Choroid plexus epithelial cell (primary cell): ENCODE measurements at places on chromosomes 3 and 15.

DNA sequence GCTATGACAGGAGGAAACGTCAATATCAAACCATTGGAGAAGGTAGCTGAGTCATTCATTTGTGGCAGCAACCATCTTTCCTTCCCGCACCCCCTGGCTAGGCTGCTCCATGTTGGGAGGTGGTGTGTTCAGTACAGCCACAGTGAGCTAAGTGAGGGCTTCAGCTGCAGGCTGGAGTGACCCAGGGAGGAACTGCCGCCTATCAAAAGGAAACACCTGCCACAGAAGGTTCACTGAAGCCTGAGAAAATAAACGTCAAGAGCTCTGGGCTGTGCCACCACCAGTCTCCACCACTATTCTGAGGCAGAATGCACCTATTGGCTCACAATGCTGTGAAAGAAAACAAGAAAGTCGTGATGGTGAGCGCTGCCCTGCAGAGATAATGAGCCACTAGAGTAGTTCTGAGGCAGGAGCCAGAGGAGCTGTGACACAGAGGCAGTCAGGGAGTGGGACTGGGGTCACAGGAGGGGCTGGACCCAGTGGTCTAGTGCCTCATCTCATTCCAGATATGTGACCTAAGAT is 34.8 kb upstream of the CD47 start:
- no peak for DNase-seq

- no peak for DNase-seq
Measured at GRCh38 chr3:71585131-71585530, 1.6 kb upstream of the FOXP1 start.

GRCh38 chr15:82047453-82048400 is 1.9 kb upstream of the MEX3B start:
- DNase-seq, result peak; percentile 35

GRCh38 chr3:138187296-138188012 is at the start of gene ARMC8:
TSS of gene ARMC8 (plus strand) at chr3:138187301. CDS start at chr3:138187555, 254 bp downstream.
- DNase-seq, result no peak

DNA sequence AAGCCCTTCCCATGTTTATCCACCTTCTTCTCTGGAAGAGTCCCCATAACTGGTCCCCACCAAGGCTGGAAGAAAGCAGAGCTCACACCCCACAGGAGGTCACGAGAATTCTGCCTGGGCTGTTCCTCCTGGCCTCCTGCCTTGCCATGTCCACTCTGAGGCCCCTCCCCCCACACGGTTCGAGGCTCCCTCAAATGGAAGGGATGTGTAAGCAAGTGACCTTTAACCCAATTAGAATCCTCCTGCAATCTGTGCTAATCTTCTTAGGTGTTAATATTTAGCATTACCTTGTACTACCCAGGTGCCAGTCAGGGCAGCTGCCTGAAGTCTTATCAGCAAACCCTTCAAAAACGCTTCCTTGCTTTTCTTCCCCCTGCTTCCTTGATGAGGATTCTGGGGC is 32.4 kb upstream of the DYNC1LI1 start:
- DNase-seq, result no peak

- DNase-seq, result no peak
Measured at GRCh38 chr3:83002869-83003445, 1241.5 kb upstream of the GBE1 start.

GRCh38 chr3:10289077-10289476 is 3.7 kb downstream of the GHRL start:
- DNase-seq, result no peak

DNA sequence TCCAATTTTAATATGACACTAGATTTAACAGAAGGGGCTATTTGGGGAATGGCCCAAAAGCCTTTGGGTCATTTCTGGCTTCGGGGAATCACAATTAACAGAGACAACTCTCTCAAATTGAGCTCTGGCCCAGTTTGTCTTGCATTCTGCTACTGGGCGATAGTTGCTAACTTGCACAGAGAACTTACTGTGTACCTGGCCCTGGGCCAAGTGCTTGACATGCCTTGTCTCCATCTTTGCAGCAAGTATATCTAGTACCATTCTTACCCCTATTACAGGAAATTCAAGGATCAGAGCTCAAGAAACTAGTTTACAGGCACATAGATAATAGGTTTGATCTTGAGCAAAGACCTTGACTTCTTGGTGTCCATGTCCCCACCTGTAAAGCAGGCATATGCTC is 175.7 kb downstream of the TMEM108 start:
- DNase-seq, result peak; percentile 12

- no peak for DNase-seq
Measured at GRCh38 chr3:52983336-52983807, 62.5 kb downstream of the SFMBT1 start.

DNA sequence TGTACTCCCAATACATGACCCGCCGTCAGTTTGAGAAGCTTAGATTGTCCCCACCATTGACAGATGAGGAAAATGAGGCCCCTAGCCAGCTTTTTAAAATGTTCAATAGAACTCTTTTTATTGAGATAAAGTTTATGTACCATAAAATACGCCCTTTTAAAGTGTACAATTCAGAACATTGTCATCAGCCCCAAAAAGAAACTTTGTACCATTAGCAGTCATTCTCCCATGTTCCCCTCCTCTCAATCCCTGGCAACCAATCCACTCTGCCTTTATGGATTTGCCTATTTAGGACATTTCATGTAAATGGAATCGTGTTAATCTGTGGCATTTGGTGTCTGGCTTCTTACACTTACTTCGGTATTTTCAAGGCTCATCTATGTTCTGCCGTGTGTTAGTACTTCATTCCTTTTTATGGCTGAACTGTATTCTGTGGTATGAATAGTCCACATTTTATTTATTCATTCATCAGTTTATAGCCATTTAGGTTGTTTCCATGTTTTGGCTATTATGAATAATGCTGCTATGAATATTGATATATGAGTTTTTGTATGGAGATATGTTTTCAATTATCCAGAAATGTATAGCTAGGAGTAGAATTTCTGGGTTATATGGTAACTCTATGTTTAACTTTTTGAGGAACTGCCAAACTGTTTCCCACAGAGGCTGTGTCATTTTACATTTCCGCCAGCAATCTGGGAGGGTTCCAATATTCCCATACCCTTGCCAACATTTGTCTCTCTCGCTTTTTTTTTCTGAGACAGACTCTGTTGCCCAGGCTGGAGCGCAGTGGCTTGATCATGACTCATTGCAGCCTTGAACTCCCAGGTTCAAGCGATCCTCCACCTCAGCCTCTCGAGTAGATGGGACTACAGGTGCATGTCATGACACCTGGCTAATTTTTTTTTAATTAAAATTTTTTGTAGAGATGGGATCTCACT is 15.3 kb upstream of the PTPN23 start:
- peak; percentile 23 for DNase-seq

GRCh38 chr3:11173828-11174465 is 19.7 kb downstream of the HRH1 start:
- no peak for DNase-seq

DNA sequence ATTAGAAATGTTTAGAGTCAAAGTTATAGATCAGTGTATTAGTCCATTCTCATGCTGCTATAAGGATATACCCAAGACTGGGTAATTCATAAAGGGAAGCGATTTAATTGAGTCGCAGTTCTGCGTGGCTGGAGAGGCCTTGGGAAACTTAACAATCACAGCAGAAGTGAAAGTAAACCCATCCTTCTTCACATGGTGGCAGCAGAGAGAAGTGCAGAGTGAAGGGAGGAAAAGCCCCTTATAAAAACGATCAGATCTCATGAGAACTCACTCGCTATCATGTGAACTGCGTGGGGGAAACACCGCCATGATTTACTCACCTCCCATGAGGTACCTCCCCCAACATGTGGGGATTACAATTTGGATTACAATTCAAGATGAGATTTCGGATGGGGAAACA is 871.5 kb downstream of the DIPK2A start:
- peak; percentile 53 for DNase-seq

DNA sequence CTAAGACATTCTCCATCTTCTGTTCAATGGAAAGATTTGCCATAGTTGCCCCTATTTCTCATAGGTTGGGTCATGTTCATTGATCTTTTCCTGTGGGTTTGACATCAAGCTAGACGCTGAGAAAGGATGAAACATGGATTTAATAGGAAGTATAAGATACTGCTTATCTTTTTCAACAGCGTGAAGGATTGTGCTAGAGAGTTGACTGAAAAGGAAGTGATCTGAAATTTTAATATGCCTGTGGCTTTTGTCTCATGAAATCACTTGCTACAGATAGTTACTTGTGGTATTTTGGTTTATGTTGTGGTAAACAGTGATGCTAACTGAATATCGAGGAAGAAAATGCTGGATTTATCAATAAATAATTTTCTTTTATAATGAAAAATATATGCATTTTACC is 442.9 kb downstream of the EDEM1 start:
- DNase-seq, result no peak

GRCh38 chr3:16456784-16457415 is 56.6 kb downstream of the RFTN1 start:
- DNase-seq, result peak; percentile 95

- DNase-seq, result no peak
Measured at GRCh38 chr3:11198070-11198469, 43.8 kb downstream of the HRH1 start.

GRCh38 chr3:96449346-96449745 is 365.0 kb upstream of the EPHA6 start:
- no peak for DNase-seq

GRCh38 chr3:107347751-107348150 is 29.5 kb upstream of the CCDC54 start:
- no peak for DNase-seq

DNA sequence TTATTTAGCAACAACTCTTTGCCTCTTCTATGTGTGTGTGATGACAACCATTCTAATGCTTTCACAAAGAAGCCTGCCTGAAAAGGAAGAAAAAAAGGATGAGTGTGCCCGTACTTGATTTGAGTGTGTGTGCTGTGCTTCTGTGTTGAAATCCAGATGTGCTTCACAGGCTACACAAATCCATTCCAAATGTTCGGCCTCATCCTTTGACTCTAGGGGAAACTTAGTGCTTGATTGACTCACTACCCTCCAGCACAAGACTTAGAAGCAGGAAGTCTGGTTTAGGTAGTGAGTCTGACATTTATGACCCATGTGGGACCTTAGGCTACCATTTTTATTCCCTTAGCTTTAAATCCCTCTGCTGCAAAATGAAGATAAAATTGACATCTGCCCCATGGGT is 108.8 kb upstream of the PLAAT1 start:
- DNase-seq, result no peak

GRCh38 chr3:46383211-46383950 is 12.6 kb downstream of the CCR5 start:
- DNase-seq, result no peak

DNA sequence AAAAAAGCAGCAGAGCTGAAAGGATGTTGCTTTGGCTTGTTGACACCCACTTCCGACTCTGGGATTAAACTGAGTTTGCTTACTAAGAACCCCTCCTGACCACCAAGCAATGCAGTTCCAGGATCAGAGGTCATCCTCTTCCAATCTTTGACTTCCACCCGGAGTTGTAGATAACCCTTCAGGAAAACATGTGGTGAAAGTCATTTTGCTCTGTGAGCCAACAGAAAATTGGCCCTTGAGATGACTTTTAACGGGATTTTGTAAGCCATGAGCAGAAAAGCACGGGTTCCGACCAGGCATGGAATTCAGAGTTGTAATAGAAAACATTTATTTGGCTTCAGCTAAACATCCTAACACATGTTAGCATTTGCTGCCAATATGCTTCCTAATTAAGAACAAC is 171.6 kb upstream of the NR2F2 start:
- no peak for DNase-seq

- DNase-seq, result no peak
Measured at GRCh38 chr3:102481050-102481449, 46.2 kb downstream of the ZPLD1 start.

DNA sequence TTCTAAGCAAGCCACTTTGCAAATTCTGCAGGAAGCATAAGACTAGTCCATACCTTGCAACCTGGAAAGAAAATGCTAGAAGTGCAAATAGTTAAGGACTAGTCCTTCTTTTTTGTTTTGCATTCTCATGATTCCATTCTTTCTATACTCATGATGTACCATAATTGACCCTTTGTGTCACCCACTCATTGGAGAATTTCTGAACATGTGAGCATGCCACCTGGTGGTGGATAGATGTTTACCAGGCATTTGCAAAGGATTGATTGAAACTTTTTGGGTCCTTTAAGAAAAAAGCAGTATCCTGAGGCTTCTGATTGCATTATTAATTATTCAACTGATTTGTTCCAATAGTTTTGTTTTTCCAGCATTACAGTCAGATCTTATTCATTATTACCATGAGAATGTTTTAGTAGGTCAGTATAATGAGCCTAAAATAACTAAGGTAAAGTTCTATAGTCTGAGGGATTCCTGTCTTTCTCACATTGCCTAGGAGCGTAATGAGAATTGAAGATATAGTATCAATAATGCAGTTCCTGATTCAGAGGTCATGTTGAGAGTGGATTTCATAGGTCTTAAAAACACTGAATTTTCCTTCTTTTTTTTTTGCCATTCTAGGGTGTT is 20.2 kb upstream of the DIPK2A start:
- DNase-seq, result peak; percentile 75

DNA sequence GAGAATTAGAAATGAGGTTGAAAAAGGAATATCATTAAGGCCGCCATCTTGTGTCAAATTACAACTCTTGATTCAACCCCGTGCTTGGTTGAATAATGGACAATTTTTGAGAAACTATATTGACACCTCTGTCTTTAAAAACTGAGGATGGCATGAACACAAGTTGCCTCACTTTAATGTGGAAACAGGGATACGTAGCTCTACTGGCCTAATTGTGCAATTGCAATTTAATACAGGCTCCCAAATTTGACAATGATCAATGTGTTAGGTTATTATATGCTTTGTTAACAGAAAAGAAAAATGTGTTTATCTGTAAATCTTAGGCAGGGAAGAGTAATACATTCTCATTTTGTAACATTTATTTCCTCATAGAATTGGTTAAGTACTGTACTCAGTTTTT is 77.1 kb upstream of the MCTP2 start:
- no peak for DNase-seq

- DNase-seq, result no peak
Measured at GRCh38 chr3:58793938-58794337, 127.4 kb upstream of the FAM3D start.

GRCh38 chr3:14552041-14552648 is 12.0 kb upstream of the GRIP2 start:
- no peak for DNase-seq
